ENCODE measurements at places on chromosomes 1 and 21. TPM values are rescaled to one million over a fixed set of nuclear protein-coding genes. Genes with fewer than 3 reads are reported as not detected.
A peak's percentile ranks its signal among the peaks of the same experiment; 100 is the strongest.

The LRRC38 gene
- not detected for total RNA-seq

DNA sequence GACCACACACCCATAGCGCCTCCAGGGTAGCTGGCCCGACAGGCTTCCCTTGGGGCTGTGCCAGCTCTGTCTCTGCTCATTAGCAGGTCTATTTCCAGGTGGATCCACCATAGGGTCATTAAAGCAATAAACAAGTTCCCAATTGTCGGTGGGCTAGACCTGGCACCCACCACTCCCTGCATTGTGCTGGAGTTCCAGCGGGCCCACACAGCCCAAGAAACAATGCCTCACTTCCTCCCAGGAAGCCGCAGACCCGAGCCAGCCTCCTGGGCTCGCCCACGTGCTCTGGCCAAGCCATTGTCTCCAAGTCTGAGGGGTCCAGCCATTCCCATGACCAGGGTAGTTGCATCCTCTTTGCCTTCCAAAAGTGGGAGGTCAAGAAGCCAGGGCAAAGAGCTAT is 27.5 kb upstream of the SOX13 start:
- no peak for DNase-seq

- peak; percentile 35 for DNase-seq
Observed at GRCh38 chr1:67211589-67212563, 45.6 kb downstream of the IL23R start.

The ANKRD34A gene
- not detected for total RNA-seq

DNA sequence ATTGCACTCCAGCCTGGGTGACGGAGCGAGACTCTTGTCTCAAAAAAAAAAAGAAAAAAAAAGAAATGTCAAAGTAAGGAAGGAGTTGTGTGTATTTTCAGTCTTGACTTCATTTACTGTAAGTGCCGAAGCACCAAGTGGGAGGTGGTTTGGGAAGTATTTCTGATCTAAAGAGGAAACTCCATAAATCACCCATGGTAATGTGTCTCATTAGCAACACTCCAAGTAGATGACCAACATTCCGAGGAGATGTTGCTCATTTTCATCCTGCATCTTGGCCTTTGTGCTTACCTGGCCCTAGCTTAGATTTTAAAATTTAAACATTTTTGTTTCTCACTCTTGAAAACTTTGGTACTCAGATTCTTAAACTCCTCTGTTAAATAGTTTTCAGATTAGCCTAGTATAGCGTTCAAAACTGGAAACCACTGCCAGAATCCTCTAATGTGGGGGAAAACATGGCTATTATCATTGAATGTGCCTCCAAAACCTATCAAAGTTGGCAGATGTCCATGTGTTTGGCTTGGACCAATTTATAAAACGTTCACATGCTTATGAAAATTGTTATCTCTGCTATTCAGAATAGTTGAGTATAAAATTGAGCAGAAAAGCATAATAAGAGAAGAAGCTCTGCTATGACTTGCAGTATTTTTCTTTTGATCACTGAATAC is 110.4 kb downstream of the NFIA start:
- no peak for DNase-seq

GRCh38 chr21:42417533-42417932 is 13.8 kb downstream of the UBASH3A start:
- no peak for DNase-seq

- no peak for DNase-seq
Observed at GRCh38 chr1:157626099-157626498, 28.2 kb upstream of the FCRL4 start.

DNA sequence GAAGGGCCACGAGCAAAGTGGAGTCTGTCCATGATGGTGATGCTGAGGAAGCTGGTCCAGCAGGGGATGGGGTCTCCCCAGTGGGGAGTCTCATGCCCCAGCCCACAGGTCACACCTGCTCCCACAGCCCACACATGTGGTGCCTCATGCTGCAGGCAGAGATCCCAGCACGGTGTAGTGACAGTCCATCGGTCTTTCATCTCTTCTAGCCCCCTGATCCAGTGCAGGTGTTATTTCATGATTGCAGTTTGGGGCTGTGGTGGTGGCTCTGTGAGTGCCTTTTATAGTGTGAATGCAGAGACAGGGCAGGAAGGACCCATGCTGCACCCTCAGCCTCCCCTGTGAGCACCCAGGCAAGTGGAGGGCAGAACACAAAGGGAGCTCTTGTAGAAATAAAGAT is 45.0 kb downstream of the UBASH3A start:
- DNase-seq = no peak

The IFI44L gene
- 59.0 TPM for total RNA-seq

The ARHGEF16 gene
- not detected for total RNA-seq

The NTRK1 gene
- not detected for total RNA-seq

DNA sequence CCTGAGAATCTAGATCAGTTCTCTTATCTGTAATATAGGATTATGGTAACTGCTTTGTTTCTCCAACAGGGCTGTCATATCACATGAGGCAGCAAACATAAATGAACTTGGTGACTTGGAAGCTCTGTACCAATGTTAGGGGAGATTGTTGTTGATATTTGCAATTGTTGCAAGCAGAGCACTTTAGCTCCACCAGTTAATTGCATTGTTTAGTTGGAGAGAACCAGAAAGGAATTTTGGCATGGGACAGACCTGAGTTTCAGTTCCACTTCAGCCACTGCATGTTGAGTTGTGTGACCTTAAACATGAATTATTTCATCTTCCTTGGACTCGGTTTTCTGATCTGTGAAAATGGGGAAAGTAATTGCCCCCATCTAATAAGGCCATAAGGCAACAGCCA is 142.3 kb upstream of the JUN start:
- DNase-seq = no peak

DNA sequence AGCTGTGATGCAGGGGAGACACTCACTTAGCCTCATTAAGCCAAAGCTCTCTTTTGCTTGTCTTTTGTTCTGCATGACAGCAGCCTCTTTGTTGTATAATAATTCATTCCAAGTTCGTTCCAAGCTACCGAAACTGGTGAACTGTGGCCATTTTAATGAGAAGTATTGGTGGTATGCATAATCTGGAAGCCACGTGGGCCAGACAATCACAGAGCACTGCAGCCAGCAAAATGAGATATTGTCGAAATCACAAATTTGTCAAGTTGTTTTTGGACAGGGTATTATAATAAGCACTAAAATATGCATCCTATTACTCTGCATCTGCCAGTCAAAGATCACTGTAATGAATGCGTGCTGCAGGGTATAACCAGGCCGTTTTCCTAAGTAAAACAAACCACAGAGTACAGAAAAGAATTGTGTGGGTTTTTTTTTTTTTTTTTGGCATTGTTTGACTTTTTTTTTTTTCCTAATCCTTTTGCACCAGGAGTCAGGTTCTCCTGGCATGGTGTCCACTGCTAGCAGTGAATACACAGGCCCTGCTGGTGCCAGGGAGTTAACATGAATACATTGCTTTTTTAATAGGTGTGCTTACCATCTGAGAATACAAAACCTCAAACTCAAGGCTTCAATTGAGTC is 423.9 kb downstream of the PTBP2 start:
- no peak for DNase-seq

The TSPAN2 gene
- 28.2 TPM for total RNA-seq

The DISP1 gene
- 13.5 TPM for total RNA-seq

DNA sequence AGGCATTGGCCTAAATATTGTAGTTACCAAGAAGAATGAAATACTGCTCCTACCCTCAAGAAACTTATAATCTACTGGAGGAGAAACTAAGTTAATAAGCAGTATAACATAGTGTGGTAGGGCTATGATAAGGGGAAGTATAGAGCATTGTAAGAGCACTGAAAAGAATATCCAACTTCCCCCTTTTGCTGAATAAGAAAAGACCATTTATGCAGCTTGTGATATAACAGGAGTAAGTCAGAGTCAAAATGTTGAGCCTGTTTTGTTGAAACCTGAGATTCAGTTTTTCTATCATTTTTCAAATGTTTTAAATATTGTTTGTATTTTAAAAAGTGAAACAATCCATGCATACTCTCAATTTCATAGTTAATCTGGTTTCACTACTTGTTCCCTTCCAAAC is 48.3 kb upstream of the FCRL4 start:
- no peak for DNase-seq

The AGBL4 gene
- 3.1 TPM for total RNA-seq

The SMIM34 gene
- total RNA-seq = not detected

The TRAF3IP3 gene
- 6.7 TPM for total RNA-seq

- DNase-seq = no peak
Observed at GRCh38 chr1:244304156-244304555, 147.6 kb downstream of the ADSS2 start.

DNA sequence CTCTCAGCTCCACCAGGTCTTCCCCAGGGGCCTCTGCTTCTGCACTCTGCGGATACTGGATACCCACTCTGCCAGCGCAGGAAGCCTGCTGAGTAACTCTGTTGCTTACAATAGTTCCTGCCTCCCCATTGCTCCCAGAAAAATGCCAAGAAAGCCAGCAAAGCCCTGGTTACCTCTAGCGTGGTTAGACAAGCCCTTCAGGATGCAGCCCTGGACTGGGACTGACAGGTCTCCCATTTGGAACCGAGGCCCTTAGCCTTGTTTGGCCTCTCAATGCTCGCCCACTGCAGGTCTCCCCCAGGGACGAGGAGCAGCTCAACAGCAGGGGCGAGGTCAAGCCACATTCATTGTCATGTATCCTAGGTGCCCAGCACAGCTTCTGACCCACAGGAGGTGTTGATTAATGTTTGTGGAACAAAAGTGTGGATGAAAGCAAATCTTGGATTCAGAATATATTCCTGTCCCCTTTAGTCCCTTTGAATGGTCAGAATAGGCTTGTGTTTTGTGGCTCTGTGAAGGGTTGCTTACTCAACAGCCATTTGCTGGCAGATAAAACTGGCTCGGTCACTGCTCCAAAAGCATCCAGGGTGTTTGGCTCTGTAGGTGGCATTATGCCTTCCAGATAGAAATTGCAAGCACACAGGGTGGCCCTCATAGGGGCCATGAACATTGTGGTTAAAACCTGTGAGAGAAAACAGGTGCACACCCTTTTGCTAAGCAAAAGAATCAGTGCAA is 58.9 kb downstream of the C1orf198 start:
- DNase-seq = no peak

DNA sequence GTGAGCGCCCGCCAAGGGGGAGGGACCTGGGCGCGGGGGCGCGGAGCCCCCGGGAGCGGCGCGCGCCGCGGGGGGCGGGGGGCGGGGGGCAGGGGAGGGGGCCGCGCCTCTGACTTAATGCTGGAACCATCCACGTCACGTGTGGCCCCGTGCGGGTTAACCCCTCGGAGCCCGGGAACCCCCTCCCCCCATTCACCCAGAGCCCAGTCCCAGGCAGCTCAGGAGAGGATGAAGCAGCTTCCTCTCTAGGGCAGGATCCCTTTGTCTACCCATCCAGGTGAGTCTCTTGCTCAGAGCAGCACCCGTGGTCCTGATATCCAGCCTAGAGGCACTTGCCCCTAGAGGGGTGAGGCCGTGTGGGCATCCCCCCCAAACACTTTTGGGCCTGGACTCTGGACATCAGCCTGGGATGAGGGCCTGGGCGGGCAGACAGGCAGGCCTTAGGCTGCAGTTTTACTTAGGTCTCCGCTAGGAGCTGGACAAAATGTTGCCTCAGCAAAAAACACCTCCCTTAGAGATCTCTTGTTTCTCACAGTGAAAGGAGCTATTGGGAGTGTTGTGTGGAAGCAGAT is at the start of gene ALX3:
TSS of gene ALX3 (minus strand) at position 2 of the 572 bp plus-strand sequence. CDS start 60 bp downstream, outside the sequence.
- no peak for DNase-seq

The PDZK1IP1 gene
- total RNA-seq = not detected

The SLC1A7 gene
- total RNA-seq = 2.4 TPM
